ENCODE measurements at places on chromosomes 3 and 15.

DNA sequence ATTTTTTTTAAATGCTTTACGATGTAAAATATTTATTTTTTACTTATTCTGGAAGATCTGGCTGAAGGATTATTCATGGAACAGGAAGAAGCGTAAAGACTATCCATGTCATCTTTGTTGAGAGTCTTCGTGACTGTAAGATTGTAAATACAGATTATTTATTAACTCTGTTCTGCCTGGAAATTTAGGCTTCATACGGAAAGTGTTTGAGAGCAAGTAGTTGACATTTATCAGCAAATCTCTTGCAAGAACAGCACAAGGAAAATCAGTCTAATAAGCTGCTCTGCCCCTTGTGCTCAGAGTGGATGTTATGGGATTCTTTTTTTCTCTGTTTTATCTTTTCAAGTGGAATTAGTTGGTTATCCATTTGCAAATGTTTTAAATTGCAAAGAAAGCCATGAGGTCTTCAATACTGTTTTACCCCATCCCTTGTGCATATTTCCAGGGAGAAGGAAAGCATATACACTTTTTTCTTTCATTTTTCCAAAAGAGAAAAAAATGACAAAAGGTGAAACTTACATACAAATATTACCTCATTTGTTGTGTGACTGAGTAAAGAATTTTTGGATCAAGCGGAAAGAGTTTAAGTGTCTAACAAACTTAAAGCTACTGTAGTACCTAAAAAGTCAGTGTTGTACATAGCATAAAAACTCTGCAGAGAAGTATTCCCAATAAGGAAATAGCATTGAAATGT, 15.6 kb downstream of the THBS1 start:
- no peak for DNase-seq

- DNase-seq, result no peak
Observed at GRCh38 chr3:132637590-132637989, 22.0 kb downstream of the ACAD11 start.

DNA sequence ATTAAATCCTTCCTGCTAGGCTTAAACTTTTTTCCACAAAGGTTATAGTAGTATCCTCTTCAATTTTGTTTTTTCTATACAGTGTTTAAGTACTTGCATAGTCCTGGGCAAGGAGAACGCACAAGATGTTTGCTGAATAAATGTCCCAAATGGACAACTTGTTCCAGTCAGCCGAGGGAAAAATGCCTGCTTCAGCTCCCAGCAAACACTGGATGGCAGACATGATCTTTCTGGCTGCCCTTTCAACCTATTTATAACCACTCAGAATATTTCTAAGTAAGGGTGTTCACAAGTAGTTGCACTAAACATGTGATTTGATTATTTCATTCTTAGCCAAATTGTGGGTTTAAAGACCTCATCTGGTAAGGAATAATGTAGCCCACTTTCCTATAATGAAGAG, 29.8 kb downstream of the GNB4 start:
- peak; percentile 58 for DNase-seq

DNA sequence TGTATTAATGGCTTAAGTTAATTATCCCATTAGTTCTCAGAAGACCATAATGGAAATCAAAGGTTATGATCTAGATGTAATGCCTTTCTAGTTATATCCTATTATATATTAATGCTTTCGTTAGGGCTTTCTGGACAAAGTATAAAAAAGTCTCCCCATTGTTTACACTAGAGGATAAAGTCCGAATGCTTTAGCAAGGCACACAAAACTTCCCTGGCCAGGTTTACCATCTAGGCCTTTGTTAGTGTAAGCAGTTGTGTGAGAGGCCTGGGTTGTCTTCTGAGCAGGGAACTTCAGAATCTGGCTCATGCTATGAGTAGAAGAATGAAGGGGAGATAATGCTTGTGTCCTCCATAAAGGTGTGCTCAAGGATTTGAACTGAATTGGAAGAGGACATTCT, 106.3 kb upstream of the MEIS2 start:
- DNase-seq, result no peak

GRCh38 chr3:16840101-16840424, 44.7 kb upstream of the PLCL2 start:
- no peak for DNase-seq

GRCh38 chr3:144652573-144652972, 681.0 kb downstream of the DIPK2A start:
- no peak for DNase-seq

GRCh38 chr3:86937306-86937791, 53.6 kb downstream of the VGLL3 start:
- no peak for DNase-seq

DNA sequence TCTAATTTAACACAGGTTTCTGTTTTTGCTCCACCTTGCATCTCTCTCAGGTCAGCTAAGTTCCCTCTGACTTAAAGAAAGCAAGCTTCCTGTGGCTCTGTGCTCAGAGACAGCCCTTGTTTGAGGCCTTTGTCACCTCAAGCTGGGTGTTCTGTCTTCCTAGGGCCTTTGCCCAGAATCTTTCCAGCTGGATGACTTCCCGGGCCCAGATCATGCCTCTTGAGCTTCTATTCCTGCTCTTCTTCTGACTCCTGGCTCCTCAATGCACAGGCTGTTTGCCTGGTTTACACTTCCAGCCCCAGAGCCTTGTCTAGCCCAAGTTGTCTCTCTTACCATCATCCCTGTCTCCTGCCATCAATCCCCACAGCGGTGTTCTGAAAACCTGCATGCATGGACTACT, 300.6 kb downstream of the VPS13C start:
- DNase-seq, result no peak

- DNase-seq, result no peak
Observed at GRCh38 chr3:159950156-159950898, 38.3 kb upstream of the IL12A start.

DNA sequence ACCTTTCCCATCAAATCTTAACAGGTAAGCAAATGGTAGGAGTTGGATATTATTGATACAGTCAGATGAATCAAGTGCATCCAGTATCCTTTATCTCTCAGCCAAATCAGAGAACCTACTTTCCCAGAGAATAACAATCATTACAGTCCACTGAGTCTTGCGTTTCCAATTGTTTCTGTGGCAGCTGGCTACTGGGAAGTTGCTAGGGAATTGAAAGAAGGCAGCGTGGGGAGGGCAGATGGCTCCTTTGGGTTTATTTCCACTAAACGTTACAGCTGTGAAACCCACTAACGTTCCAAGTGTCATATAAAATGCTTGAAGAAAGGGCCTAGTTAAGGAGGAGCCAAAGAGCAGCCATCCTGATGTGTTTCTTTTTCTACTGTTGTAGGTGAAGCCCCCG, 78.4 kb downstream of the WDR72 start:
- DNase-seq, result no peak

- no peak for DNase-seq
Observed at GRCh38 chr3:160622263-160623045, 54.5 kb upstream of the ARL14 start.

DNA sequence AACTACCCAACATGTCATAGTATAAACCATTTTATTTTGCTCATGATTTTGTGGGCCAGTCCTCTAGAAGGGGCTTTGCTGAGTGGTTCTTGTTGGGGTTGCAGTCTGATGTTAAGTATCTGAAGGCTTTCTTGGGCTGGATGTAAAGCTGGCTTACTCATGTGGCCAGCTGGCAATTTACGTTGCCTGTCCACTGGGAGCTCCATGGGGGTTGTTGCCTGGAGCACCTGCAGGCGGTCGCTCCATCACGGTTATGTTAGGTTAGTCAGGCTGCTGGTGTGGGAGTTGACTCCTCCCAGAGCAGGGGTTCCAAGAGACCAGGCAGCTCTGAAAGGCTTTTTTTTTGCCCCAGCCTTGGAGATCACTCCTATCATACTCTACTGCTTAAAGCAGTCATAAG, 98.1 kb downstream of the NR1D2 start:
- DNase-seq, result no peak

DNA sequence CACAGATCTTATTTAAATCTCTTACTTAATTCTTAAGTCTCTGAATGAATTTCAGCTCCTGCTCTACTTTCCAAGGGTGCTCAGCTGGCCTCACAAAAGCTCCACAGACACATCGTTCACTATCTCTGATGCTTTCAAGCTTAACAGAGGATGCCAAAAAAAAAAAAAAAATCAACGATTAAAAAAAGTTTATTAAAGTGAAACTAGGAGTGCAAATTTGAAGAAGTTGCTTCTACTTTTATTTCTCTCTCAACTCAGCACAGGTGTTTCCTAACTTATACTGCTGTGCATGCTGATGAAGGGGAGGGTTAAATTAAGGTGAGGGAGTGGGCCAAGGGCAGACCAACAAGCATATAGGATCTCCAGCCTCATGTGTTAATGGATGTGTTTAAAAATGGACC, 157.2 kb downstream of the TIGIT start:
- peak; percentile 68 for DNase-seq

DNA sequence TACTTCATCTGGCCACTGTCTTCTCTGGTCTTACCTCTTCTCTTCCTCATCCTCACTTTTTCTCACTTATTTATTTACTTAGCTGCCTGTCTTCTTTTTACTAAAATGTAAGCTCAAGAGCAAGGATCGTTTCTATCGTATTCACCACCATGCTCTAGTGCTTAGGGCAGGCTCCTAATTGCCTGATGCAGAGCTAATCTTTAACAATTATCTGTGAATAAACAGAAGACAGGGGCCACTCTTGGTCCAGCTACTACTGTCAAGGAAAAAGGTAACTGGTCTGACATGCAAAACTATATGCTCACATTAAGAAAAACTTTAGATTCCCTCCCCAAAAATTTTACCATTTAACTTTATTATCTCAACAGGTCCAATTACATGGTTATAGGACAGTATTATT, 17.5 kb downstream of the PIK3R4 start:
- no peak for DNase-seq

DNA sequence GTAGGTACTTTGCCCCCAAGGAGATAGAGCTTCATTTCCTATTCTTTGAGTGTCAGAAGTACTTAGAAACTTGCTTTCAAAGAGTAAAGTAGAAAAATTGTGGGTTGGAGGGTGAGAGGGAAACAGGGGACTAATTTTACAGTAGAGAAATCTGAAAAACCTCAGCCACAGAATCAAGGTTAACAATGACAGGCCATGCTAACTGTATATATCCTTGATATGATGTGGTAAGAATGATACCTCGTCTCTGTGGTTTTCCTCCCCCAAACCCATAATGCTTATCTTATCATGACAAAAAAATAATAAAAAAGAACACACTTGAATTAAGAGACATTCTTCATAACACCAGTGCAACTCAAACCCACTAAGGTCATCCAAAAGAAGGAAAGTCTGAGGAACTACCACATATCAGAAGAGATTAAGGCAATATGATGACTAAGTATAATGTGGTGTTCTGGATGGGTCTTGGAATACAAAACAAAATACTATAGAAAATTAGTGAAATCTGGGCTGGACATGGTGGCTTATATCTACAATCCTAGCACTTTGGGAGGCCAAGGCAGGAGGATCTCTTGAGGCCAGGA, 360.4 kb downstream of the ULK4 start:
- no peak for DNase-seq

- no peak for DNase-seq
Observed at GRCh38 chr3:127630811-127631714, 2.1 kb downstream of the PODXL2 start.

Data from globus pallidus (tissue), 1 donor.